ENCODE measurements at places on chromosomes 5 and 9.
A peak's percentile ranks its signal among the peaks of the same experiment; 100 is the strongest.

DNA sequence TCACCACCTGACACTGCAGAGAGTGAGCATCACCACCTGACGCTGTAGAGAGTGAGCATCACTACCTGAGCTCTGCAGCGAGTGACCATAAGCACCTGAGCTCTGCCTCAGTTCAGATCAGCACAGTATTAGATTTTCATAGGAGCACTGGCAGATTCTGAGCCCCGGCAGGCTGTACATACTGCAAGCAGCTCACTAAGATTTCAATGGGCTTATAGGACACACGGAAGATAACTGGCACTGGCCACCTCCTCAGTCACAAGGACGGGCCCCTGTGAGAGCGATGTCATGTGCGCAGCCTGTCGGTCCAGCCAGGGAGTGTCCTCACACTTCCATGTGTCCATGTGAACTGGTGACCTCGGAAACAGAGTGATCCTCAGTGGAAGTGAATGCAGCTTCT is 153.5 kb upstream of the IRX2 start:
- DNase-seq: no peak

DNA sequence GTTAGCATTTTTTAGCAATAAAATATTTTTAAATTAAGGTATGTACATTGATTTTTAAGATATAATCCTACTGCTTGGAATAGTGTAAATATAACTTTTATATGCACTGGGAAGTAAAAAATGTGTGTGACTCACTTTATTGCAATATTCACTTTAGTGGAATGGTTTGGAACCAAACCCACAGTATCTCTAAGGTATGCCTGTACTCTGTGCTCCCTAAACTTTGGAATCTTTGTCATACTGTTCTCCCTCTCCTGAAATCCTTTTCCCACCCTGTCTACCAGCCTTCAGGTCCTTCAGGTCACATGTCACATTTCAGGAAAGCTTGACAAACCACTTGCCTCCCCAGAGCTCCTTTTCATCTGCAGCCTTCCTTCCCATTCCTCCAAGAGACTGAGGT is 308.7 kb downstream of the SPOCK1 start:
- DNase-seq: peak; percentile 31

GRCh38 chr9:125635888-125636287 is 71.1 kb downstream of the MAPKAP1 start:
- no peak for DNase-seq

DNA sequence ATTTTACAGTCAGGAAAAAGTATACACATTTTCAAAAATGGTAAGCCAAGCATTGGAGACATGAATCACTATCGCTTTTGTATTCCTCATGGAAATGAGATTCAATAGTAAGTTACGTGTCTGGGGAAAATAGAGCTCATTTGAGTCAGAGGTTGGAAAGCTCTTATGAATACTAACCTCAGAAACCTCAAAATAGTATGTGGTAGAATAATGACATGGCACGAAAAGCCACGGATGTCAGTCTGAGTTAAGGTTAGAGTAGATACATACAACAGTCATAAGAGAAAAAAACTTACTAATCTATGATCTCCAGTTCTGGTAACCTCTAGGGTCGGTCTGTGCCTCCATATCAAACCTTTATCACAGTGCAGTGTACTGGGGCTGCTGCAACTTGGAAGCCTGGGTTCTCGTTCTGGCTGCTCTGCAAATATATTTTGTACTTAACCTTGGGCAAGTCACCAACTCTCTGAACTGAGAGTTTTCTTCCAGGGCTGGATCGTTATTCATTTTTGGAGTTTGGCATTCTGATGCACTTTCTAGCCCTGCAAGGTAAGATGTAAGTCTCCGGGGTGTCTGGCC is 31.8 kb downstream of the MAP1B start:
- DNase-seq: peak; percentile 88

DNA sequence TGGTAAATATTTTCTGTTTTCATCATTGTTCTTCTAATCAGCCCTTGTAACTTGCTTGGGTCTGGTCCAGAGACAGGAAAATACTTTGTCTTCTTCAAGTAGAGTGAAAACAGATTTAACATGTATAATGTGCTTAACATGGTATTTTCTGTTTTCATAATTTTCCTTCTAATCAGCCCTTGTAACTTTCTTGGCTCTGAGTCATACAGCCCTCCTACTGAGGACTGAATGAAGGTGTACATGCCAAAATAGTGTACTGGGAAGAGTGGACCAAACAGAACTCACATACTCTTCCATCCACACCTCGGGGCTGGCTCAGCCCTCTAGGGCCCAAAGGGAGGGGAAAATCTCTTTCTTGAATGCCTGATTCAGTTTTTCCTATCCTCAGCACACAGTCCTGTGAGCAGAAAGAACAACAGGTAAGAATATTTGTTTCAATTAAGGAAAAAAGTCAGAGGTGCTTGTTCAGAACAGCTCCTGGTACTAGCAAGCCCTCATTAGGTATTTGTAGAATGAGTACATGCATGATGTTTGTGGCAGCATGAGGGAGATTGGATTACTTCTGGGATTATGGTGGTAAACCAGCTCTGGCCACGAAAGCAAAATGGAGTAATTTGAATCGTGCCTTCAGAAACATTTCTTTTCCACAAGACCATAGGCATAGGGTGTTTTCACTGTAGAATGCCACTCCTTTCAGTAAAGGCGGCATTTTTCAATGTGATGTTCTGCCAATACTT is 24.2 kb upstream of the MACIR start:
- DNase-seq: no peak

DNA sequence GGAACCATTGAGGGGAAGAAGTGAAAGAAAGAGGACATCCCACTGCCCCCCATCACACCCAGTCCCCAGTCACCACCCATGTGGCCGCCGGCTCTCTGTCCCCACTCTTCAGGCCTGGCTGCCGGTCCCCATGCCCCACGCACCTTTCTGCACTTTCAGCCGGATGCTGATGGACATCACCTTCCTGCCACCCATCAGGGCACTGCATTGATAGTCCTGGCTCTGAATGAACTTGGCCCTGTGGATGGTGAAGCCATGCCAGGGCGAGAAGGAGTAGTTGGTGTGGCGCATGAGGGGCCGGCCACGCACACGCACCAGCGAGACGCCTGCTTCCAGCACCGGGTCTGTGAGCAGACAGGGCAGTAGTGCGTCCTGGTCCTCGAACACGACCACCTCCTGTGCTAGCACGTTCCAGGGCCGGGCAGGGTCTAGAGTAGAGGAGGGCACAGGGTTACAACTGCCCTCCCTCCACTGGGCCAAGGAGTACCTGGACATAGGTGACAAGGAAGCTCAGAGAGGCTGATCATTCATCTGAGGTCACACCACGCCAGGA is 6.4 kb downstream of the CSF1R start:
- DNase-seq: no peak

- DNase-seq: no peak
Observed at GRCh38 chr9:97067490-97067889, 28.5 kb upstream of the CTSV start.

- peak; percentile 59 for DNase-seq
Observed at GRCh38 chr9:71506821-71507220, 261.5 kb downstream of the CEMIP2 start.

DNA sequence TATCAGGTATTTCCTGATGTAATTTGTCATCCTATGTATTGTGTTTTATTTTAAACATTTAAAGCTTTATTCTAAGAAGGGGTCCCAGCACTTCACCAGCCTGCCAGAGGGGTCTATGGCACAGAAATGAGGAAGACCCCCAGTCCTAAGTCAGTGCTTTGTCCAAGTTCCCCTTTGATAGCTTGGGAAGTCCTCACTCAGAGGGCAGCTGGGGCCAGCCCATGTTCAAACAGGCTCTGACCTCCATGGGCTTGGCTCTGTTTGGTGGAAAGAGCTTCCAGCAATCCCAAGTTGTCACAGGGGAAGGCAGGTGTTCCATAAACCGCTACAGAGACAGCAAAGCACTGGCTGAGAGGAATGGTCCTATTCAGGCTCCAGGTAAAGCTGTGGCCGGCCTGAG is 26.6 kb upstream of the AKNA start:
- DNase-seq: no peak

DNA sequence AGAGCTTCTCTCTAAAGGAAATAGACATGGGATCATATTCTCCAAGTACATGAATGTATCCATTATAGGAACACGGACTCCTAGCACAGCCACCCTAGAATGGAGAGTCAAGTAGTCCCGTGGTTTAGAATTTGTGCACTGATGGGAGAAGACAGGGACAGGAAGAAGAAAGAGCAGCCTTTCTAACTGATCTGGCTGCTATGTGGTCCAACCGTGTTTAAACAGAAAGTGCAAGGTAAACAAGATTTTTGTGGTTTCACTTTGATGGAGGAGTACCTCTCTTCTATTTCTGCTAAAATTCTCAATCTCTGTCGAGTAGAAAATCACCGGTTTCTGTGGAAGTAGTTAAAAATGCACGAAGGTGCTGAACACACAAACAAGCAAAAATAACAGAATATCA is 171.3 kb downstream of the ST8SIA4 start:
- DNase-seq: no peak

DNA sequence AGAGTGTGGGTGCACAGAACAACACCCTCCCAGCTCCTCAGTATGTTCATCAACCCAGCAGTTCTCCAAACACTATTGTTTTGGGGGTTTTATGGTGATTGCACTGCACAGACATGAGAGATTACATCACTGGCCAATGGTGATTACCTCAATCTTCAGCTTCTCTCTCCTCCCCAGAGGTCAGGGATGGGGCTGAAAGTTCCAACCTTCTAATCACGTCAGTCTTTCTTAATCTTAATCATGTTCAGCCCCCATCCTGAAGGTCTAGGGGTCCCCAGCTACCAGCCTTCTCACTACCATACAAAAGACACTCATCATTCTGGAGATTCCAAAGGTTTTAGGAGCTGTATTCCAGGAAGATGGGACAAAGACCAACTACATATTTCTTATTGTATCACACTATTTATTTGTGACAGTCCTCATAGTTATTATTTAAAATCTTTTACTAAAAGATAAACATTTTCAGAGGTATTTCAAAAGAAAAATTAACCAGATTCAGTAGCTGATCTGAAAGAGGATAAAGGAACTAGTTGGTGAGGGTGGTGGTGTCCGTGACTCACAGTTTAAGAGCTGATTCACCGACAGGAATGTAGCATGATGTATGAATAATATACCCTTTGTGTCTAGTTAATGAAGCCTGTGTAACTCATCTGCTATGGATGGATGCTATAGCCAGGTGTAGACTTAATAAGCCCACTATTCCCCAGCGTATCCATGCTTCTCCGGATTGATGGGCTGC is 35.6 kb downstream of the RASEF start:
- peak; percentile 52 for DNase-seq

GRCh38 chr5:23506329-23507236 is 826 bp upstream of the PRDM9 start:
- DNase-seq: no peak

GRCh38 chr5:142634216-142635011 is 51.5 kb downstream of the FGF1 start:
- DNase-seq: no peak

GRCh38 chr5:1836891-1837880 is 36.0 kb downstream of the NDUFS6 start:
- DNase-seq: no peak

GRCh38 chr9:100020121-100020795 is 78.5 kb downstream of the ERP44 start:
- peak; percentile 31 for DNase-seq

GRCh38 chr9:127463911-127464310 is 12.6 kb downstream of the LRSAM1 start:
- no peak for DNase-seq

- no peak for DNase-seq
Observed at GRCh38 chr9:111839387-111839786, 44.6 kb upstream of the SHOC1 start.

- DNase-seq: no peak
Observed at GRCh38 chr9:104107799-104108198, 13.7 kb downstream of the SMC2 start.

DNA sequence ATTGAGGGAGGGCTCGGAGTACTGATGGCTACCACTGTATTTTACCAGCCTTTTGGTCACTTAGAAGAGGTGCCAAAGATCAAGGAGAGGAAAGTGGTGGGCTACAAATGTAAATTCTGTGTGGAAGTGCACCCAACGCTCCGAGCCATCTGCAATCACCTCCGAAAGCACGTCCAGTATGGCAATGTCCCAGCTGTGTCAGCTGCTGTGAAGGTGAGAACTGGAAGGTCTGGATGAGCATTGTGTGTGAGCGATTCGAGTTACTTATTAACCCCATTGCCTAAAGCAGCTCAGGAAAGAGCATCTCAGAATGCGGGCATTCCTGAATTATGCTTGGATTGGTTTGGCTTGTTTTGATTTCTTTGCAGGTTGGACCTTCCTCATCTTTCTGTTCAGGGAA is 67.5 kb downstream of the ZNF462 start:
- DNase-seq: no peak

- no peak for DNase-seq
Observed at GRCh38 chr5:100519075-100519474, 16.1 kb upstream of the FAM174A start.

- no peak for DNase-seq
Observed at GRCh38 chr5:10447041-10447440, 5.4 kb downstream of the ROPN1L start.

DNA sequence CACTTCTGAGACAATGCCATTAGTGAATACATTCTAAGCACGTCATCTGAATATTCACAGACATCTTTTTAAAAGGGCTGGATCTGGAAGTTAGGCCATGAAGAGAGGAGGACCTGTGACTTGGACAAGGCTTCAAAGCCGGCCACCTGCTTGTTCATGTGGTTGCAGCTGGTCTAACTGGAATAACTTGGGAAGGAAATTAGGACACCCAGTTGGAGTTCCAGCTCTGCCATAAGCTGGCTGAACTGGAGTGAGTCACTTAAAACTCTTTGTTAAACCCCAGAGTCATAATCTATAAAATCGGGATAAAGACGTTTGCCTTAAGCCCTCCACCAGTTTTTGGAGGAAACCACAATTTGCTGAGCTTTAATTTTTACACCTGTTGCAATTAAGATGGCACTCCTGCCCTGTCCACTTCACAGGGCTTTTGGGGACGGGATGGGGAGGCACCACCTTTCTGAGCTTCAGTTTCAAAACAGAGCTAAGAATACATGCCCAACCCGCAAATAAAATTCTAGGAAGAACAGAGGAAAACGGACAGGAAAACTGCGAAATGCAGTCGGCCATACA is 536 bp upstream of the STX17 start:
- DNase-seq: no peak

- no peak for DNase-seq
Observed at GRCh38 chr5:154878642-154879335, 20.4 kb downstream of the CNOT8 start.

GRCh38 chr5:9302218-9302617 is 243.7 kb downstream of the SEMA5A start:
- DNase-seq: no peak

GRCh38 chr5:113005454-113005853 is 28.9 kb downstream of the DCP2 start:
- DNase-seq: peak; percentile 16

- no peak for DNase-seq
Observed at GRCh38 chr5:149108651-149109280, 32.5 kb upstream of the ABLIM3 start.

All from AG09309 (cell line).